Putamen (tissue), 1 donor: ENCODE measurements at places on chromosomes 12 and 14.
A peak's percentile ranks its signal among the peaks of the same experiment; 100 is the strongest.

GRCh38 chr12:122291431-122291830, 25.1 kb upstream of the VPS33A start:
- no peak for DNase-seq

DNA sequence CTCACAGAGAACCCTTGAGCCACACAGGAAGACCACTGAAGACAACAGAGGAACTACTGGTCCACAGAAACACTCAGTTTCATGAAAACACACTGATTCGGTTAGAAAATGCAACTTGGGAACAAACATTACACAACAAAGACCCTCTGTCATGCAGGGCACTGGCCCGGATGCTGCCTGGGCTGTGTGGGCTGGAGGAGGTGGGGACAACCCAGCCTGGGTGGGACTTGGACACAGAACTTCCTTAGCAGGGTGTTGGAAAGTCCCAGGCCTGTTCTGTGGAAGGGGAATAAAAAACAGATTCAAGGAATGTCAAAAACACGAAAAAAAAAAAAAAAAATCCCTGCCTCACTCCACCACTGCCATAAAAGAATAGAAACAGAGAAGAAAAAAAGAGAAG, 181.0 kb downstream of the MON2 start:
- peak; percentile 66 for DNase-seq

GRCh38 chr12:12008232-12008850, 62.4 kb upstream of the BCL2L14 start:
- DNase-seq, result no peak

- DNase-seq, result no peak
These were observed 8.1 kb downstream of the LRRC43 start for GRCh38 chr12:122190842-122191668.

- no peak for DNase-seq
These were observed at the start of gene ITGA5 for GRCh38 chr12:54419088-54419887. Gene ITGA5, minus strand, starts transcription at chr12:54419266. Its CDS starts 68 bp downstream, at chr12:54419198.

- no peak for DNase-seq
These were observed 230.0 kb upstream of the EGLN3 start for GRCh38 chr14:34180869-34181268.

GRCh38 chr12:17691369-17691768, 398.6 kb downstream of the RERGL start:
- no peak for DNase-seq

DNA sequence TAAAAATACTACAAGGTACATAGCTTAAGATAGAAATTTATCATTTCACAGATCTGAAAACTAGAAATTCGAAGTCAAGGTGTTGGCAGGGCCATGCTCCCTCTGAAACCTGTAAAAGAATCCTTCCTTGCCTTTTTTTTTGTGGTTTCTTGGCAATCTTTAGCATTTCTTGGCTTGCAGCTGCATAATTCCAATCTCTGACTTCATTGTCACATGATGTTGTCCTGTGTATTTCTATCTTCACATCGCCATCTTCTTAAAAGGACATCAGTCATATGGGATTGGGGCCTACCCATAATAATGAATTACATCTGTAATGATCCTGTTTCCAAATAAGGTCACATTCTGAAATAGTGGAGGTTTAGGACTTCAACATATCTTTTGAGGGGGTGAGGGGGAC, 250.4 kb downstream of the TMTC2 start:
- no peak for DNase-seq

- DNase-seq, result no peak
These were observed 126.3 kb downstream of the MGST1 start for GRCh38 chr12:16473610-16474326.

DNA sequence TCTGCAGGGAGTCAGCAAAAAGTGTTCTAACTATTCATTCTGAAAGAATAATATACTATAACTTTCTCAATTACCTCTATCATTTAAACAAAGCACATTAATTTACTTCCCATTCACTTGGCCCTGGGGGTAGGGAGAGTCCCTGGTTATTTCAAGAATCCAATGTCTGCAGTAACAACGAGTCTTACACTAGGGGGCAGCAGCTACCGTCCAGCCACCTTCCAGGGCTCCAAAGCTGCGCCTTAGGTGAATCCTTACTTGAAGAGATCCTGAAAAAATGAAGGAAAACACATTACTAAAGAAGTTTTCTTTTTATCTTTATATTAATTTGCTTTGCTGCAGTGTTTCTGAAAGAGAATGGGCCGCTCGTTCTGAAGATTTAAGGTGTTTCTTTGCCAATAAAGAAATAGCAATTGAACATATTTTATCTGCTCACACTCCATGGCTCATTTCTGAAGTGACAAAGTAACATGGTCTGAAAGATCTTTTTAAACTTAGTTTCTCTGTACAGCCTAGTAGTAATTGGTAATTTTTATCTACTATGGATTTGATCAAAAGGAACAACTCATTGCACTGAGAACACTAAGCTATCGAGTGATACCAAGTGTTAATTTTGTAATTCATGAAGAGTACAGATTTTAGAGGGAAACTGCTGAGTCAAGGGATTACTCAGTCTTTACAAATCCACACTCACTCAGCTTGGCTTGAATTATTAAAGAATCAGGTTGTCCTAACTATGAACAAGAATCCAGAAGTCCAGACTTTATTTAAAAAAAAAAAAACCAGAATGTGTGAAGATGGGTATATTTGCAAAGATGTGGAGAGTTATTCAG, 27.6 kb downstream of the BHLHE41 start:
- DNase-seq, result peak; percentile 83
